ENCODE measurements at places on chromosomes 6 and 20.

DNA sequence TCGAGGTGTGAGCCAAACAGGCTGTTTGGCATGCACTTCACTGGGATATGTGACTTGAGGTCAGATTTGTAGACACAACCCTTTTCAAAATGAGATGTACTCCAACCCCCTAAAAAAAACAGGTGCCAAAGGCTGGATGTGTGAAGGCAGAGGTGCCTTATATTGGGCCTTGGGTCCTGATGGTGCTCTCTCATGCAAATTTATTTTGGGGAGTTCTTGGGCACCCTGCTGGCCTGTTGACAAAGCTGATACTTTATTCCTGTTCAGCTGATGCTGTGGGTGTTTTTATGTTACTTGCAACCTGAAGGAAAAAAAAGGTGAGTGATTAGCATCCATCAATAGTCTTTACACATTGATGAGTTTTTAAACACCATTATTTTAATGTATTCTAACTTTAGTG, 121.5 kb downstream of the DNAH8 start:
- no peak for DNase-seq

GRCh38 chr20:53606364-53606985, 12.8 kb upstream of the ZNF217 start:
- no peak for DNase-seq

- no peak for DNase-seq
These were observed 83.7 kb upstream of the PTCHD4 start for GRCh38 chr6:48194596-48195295.

DNA sequence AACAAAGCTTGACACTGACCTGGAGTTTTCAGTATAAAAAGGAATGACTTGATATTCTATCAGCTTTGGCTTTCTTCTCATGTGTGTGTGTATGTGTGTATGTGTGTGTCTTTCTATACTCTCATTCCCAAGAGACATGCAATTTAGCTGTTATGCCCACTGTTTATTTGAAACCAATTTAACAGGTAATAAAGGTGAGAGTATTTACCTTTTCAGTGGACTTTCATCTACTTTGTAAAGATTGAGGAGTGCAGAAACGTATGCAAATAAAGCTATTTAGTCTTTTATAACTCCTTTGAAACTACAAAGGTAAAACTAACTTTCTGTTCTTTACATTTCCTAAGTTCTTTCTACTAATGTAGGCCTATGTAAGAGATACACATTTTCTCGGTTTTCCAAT, 103.5 kb upstream of the HS3ST5 start:
- DNase-seq, result no peak

- no peak for DNase-seq
These were observed 20.0 kb upstream of the MLN start for GRCh38 chr6:33823806-33824205.

GRCh38 chr6:31122791-31123706, 2.8 kb upstream of the CDSN start:
- no peak for DNase-seq

- DNase-seq, result peak; percentile 48
These were observed 15.4 kb downstream of the EZR start for GRCh38 chr6:158803733-158804143.

DNA sequence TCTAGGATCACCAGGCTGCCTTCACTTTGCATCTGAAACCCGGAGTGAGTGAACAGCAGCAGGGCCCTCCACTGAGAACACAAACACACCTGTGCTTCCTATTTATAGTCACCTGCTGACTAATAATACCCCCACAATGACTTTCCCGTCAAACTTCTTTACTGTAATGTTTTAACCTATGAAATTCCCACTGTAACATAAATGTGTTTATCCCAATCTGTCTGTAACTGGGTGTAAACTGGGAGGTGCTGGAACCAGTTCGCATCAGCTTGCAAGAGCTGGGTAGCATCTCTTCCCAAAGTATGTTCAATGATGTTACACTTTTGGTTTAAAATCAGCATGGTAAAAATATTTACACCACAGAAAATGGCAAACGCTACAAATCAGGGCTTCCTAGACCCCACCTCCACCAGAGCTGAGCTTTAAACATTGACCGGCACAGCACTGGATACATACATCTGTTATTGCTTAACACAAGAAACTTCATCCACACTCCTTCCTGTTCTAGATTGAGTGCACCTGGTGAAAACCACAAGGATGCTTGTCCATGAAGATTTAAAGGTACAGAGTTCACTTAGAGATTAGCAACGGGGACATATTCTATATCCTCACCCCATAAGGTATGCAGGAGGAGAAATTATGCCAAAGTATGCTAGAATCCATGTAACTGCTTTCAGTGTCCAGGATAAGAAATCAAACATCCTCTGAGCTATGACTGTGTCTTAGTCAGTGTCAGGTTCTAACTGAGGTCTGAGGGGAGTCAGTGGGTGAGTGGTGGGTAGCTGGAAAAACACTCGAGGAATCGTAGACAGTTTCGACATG, 79.0 kb downstream of the ALDH8A1 start:
- DNase-seq, result no peak

GRCh38 chr20:56925082-56925830, 296.1 kb downstream of the TFAP2C start:
- no peak for DNase-seq

GRCh38 chr6:3400162-3400561, 56.7 kb downstream of the SLC22A23 start:
- DNase-seq, result no peak

GRCh38 chr6:139736325-139736906, 362.0 kb upstream of the CITED2 start:
- no peak for DNase-seq

DNA sequence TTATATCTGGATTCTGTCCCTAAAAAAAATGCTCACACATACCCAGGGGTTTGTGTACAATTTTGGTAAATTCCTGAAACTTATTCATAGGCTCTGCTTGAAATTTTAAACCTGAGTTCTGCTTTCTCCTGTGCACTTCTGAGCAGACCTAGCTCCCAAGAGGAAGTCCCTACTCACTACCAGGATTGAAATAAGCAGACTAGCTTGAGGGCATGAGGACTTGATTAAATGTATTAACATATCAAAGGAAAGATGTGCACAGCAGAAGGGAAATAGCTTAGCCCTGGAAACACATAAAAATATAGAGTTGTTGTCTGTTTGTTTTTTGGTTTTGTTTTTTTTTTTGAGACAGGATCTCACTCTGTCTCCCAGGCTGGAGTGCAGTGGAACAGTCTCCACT, 151.8 kb upstream of the PLCB4 start:
- DNase-seq, result no peak

Measured in CD8-positive, alpha-beta T cell (primary cell).